ENCODE measurements at places on chromosomes 7 and 10.

GRCh38 chr7:110148054-110148453, 942.9 kb upstream of the LRRN3 start:
- no peak for DNase-seq

DNA sequence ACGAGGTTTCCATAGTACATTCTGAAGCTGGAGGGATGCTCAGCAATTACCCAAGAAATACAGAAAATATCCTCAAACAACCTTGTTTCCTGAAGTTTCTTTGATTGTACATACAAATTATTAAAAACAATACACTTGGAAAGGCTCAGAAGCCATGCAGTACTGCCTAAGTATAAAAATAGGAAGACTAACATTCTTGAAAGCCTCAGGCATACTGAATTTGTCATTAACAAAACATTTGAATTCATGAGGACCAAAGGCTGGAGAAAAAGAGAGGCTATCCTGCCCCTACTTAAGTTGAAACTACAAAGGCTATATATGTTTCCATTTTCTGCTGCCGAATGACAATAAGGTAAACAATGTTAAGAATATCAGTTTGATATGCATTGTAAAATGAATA, 54.3 kb upstream of the SGCE start:
- no peak for DNase-seq

DNA sequence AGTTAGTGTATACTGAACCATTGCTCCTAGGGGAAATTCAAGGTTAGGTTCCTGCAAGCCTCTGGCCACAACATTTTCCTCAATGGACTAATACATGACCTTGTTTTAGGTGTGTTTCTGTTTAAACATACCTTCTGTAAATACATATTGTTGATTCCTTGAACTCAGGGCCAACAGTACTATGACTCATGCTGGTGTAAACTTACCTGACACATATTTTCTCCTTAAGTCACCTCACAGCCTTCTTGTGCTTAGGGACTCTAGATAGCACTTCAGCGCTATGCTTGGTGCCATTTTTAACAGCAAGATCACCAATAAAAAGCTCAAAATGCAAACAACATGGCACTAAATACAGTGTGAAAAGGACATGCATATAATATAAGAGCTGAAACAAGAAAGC, 176.4 kb downstream of the TAX1BP1 start:
- DNase-seq: no peak

GRCh38 chr10:69636626-69637605, 6.9 kb downstream of the FAM241B start:
- peak; percentile 11 for DNase-seq

DNA sequence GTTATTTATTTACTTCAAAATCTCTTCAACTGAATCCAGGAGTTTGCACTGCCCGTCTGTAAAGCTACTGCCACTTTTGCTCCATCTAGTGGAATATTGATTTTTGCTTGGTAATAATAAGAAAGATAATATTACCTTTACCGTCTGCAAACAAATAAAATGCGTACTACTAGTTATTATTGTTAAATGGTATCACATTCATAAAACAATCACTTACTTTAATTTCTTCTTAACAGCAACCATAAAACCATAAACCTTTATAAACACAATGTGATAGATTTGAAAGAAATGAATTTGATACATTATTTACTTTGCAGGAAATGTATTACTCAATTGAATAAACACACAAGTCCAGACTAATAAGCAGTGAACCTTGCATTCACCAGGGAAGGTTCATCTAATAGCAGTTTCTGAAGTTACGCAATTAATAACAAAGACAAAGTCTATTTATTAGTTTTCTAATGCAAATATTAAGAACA, 6.4 kb downstream of the AGMO start:
- no peak for DNase-seq

DNA sequence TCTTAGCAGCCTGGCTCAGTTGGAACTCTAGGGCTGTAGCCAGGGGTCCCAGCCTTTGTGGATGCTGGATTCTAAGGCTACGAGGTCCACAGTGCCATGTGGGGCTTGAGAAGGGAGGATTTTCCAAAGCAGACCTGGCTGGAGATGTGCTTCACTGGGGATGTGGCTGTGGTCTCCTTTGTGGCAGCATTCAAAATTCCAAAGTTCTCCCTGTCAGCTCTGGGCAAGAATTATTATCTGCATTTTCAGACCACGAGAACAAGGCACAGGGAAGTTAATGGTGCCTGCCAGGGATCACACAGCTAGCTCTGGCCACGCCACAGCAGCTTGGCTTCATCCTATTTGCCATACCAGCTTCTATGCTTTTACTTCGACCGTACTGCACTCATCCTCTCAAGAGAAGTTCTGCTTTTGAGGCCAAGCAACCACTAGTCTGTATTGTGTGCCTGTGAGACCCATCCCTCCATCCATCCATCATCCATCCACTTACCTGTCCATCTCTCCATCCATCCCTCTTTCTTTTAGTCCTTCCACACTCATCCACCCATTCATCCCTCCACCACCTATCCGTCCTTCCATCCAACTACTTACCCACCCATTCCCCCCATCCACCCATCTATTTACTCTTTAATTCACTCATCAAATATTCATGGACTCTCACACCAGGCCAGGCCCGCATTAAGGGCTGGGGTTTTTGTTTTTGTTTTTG, 71.5 kb downstream of the ZMIZ1 start:
- DNase-seq: no peak

DNA sequence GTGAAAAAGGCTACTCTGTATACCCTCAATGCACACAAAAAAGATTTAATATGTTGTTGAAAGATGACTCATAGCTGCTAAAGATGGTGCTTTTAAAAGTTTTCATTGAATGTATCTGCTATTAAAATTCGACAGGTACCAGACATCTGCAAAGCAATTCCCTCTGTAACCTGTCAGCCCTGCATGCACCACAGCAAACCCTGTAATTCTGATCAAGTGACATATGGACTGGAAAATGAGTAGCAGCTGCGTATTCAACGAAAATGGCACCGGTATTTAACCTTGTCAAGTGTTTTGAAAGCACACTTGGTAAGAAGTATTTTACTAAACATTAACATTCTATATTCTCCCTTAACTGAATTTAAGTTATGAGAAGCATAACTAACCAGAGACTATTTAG, 58.2 kb upstream of the PTPRN2 start:
- no peak for DNase-seq

- DNase-seq: no peak
These were observed 15.2 kb downstream of the PROSER2 start for GRCh38 chr10:11838298-11838852.

GRCh38 chr10:48658243-48658974, 26.3 kb upstream of the WDFY4 start:
- peak; percentile 32 for DNase-seq

GRCh38 chr10:133230044-133230361, at the start of gene UTF1:
Gene UTF1 (plus strand): TSS chr10:133230217. CDS start chr10:133230289, 72 bp downstream.
- DNase-seq: no peak

- no peak for DNase-seq
These were observed 16.4 kb upstream of the GSDME start for GRCh38 chr7:24773646-24774045.

- no peak for DNase-seq
These were observed 58.2 kb downstream of the ABI1 start for GRCh38 chr10:26802527-26802926.

GRCh38 chr10:75894761-75895160, 463.3 kb downstream of the LRMDA start:
- DNase-seq: no peak

- DNase-seq: no peak
These were observed 182.4 kb downstream of the INHBA start for GRCh38 chr7:41520445-41520844.

DNA sequence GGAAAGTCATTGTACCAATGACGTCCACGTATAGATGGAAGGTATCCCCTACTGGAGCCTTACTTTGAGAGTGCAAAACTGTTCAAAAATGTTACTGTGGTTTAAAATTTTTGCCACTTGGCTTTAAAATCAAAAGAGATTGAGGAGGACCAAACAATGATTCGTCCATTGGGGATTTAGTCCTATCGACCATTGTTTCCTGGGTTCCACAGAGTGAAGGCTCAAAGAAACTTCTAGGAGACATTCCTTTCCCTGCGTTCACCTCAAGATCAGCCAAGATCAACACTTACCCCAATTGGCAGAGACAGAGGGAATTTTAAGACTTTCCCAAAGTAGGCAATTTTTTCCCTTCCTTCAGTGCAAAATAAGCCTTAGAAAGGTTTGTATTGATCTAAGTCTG, 152.3 kb downstream of the NEBL start:
- DNase-seq: no peak

DNA sequence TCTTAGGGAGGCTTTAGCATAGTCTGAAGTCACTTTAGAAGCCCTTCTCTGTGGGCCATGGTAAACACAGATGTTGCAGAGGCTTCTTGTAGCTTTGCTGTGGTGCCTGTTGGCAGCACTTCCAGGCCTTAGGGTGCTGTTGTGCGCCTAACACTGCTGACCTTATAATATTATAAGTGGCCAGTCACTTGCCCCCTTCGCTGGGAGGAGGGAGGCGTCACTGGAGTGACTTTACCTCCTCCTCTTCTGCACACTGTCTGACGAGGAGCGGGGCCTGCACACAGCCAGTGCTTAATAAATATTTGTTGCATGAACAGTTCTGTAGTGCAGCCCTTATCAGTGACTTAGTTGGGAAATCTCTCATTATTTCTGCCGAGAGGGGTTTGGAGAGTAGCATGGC, 63.3 kb downstream of the WDR37 start:
- DNase-seq: no peak

- no peak for DNase-seq
These were observed 226.1 kb downstream of the PTEN start for GRCh38 chr10:88089498-88089897.

- DNase-seq: no peak
These were observed 6.6 kb downstream of the FLNC start for GRCh38 chr7:128836729-128837348.

DNA sequence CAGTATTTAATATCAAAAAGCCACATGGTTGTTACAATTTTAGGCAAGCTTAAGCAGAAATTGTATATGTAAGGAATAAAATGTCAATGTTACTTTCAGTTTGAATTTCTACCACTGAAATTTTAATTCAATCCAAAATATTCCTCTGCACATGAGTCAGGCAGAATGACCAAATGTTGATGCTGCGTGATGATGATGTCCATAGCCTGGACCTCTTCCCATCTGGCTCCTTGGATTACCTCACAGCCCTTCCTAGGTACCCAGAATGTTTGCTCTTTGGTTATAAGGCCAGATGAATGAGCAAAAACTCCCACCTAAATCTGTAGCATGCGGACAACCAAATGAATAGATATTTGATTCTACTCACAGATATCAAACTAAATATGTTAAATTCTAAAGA, 258.3 kb upstream of the IMMP2L start:
- DNase-seq: no peak

DNA sequence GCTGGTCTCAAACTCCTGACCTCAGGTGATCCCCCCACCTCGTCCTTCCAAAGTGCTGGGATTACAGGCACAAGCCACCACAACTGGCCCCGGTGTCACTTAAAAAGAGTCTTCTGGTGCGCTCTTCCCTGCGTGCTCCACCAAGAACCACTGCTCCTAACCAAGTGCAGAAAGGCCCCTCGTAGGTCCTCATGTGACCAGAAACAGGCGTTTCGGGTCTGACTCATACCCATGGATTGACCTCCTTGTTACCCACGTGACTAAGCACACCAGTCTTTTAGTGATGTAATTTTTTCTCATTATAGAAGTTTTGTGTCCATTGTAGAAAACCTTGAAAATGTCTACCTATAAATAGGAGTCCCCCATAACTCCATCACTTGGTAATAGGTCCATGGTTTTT, 13.9 kb downstream of the FKBP6 start:
- no peak for DNase-seq

DNA sequence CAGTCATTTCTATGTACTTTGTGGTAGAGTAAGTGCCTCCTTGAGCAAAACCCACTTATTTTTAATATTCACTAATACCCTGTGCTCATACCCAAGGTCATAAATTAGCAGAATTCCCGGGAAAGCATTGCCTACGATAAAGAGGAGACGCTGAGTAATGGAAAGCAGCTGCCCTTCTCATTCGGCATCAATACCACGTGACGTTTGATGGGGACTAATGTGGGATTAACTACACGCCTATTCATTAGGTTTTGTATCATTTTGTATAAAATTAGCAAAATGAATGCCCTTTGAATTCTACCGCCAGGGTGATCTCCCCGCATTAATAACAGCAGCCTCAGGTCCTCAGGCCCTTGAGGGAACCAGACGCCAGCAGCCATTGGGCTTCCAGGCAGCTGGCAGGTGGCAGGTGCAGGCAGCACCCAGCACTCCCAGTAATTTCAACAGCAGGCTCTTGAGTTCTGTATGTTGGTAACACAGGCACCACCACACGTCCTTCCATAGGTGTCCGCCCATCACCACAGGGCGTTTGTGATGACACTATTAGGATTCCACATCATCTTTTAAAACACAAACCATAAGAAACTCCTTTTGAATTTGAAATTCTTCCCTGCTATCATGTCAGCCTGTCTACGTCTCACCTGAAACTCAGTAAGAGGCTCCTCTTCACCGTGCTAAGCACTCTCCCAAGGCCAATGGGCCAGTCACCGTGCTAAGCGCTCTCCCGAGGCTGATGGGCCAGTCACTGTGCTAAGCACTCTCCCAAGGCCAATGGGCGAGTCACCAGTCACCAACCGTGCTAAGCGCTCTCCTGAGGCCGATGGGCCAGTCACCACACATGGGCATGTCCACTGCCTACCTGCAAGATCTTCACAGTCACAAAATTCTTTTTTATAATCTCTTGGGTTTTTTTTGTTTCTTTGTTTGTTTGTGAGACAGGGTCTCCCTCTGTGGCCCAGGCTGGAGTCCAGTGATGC, 509.4 kb downstream of the PTPRN2 start:
- no peak for DNase-seq

DNA sequence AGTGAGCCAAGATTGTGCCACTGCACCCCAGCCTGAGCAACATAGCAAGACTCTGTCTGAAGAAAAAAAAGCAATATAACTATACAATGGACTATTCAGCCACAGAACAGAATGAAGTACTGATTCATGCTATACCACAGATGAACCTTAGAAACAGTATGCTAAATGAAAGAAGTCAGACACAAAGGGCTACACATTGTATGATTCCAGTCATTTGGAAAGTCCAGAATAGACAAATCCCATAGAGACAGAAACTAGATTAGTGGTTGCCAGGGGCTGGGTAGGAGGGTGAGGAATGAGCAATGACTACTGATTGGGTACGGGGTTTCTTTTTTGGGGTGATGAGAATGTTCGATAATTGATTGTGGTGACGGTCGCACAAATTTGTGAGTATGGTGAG, 9.6 kb upstream of the CFAP70 start:
- DNase-seq: no peak

DNA sequence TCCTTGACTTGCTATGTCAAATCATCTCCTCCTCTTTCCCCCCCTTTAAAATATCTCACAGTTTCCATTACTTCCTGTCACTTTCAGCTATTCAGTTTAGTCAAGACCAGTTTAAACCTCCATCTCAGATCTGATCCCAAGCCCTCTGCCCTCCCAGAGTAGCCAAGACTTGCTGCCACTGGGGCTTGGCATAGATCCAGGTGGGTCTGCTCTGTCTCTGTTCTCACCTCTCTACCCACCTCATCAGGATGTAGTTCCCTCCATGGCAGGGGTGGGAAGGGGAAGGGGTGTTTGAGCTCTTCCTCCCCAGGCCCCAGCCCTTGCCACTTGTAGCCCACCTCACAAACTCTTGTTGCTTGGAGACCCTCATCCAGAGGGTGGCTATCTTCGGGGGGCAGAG, 22.0 kb downstream of the PPP1R3C start:
- DNase-seq: no peak

- no peak for DNase-seq
These were observed 130.4 kb downstream of the CUL2 start for GRCh38 chr10:34959786-34960185.

Data from activated CD4-positive, alpha-beta T cell treated with anti-CD3 and anti-CD28 coated beads, Interleukin-2, amount 50 U/mL, for 4 hours (primary cell).